ENCODE measurements at places on chromosomes 1 and 21.

GRCh38 chr1:234843946-234844345, 234.0 kb upstream of the IRF2BP2 start:
- peak; percentile 35 for DNase-seq

- DNase-seq = peak; percentile 71
Observed at GRCh38 chr1:246161626-246162025, 345.5 kb downstream of the SMYD3 start.

- DNase-seq = no peak
Observed at GRCh38 chr1:171218661-171219060, 29.6 kb upstream of the FMO1 start.

DNA sequence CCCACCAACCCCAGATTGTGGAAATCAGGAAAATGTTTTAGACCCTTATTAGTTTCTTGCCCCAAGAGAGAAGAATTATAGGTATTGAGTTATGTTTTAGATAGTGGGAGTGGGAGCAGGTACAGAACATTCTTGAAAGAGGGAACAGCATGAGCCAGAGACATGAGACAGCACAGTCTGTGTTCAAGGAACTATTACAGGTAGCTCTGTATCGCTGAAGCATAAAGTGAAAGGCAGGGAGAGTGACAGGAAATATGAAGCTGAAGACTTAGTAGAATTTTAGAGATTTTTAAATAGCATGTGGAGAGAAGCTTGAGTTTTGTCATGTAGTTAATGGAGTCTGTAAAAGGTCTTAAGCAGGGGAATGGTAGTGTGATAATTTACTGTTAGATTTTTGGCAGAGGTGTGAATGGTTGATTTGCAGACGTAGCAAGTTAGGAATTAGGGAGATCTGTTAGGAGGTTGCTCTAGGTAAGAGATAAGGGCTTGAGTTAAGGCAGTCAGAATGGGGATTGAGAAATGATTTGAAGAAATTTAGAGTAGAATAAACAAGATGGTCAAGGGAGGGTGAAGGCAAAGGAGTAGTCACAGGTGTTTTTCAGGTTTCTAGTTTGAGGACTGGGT, 11.6 kb downstream of the SUCO start:
- no peak for DNase-seq

- no peak for DNase-seq
Observed at GRCh38 chr1:52867087-52867863, 24.7 kb downstream of the ZYG11A start.

- peak; percentile 54 for DNase-seq
Observed at GRCh38 chr1:39955547-39956539, 898 bp downstream of the MFSD2A start.

GRCh38 chr21:32494934-32495709, 82.6 kb downstream of the EVA1C start:
- peak; percentile 54 for DNase-seq

- peak; percentile 92 for DNase-seq
Observed at GRCh38 chr1:59393211-59394180, 96.6 kb downstream of the FGGY start.

- no peak for DNase-seq
Observed at GRCh38 chr1:201241736-201242135, 41.6 kb upstream of the PKP1 start.

GRCh38 chr1:35210321-35211119, 17.6 kb upstream of the SFPQ start:
- no peak for DNase-seq

DNA sequence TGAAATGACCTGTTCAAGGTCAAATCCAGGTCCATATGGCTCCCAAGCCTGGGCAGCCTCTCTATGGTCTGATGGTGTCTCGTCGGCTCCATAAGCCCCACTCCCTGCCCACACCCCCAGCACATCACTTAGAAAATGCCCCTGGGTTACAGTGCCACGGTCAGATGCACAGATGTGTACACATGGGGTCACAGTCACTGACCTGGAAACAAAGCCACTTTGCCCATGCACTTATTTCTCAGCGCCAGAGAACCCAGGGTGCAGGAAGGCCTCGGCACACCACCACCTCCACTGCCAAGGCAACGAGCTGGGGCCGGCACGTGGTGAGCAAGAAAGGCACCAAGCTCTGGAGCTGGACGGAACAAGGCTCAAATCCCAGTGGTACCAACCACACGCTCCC, 24.7 kb downstream of the IFFO2 start:
- no peak for DNase-seq

- DNase-seq = no peak
Observed at GRCh38 chr1:240109920-240110636, 18.4 kb downstream of the FMN2 start.

- peak; percentile 20 for DNase-seq
Observed at GRCh38 chr1:179785031-179785431, 41.9 kb downstream of the FAM163A start.

- DNase-seq = no peak
Observed at GRCh38 chr1:44265656-44266358, 52.5 kb downstream of the DMAP1 start.

DNA sequence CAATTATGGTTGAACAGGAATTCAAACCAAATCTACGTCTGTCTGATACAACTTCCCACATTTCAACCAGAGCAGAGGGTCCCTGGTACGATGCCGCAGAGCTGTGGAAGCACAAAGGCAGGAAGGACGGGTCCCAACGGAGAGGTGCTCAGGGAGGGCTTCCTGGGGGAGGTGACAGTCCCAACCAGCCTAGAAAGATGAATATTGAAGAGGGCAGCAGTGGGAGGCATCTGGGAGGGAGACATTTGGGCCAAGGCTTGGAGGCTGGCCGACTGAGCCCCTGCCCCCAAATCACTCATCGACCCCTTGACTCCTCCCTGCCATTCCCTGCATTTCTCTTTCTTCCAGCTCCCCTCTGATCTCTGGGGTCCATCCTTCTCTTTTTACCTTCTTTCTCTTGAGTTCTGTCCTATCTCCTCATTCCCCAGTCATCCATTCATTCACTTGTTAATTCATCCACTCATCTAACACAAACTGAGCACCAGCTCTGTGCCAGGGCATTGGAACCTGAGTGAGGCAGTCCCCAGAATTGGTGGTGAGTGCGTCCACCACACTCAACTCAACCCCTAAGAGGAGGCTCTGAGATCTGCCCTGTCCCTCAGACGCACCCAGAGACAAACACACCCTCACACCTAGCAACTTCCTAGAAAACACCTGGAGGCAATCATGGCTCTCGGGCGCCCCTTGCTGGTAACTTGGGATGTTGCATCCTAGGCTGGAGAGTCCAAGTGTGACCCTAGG, 13.2 kb upstream of the CELA3B start:
- DNase-seq = peak; percentile 58

DNA sequence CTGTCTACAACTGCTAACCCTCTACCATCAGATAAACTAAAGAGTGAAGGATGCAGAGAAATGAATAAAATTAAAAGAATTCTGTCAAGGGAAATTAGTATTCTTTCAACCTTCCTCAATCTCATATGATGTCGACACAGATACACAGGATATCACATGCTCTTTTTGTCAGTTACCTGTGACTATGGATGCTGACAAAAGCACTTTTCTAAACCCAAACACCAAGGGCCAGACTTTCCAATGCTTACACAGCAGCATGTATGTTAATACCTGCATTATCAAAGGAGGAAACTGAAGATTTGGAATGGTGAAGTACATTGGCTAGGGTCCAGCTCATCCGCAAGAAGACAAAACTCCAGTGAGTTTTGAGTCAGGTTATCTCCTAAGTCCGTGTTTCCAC, 294.0 kb downstream of the SMYD3 start:
- DNase-seq = no peak

GRCh38 chr1:71706029-71706671, 576.2 kb downstream of the NEGR1 start:
- peak; percentile 17 for DNase-seq

GRCh38 chr1:111147948-111148347, 7.9 kb downstream of the CEPT1 start:
- DNase-seq = no peak

- no peak for DNase-seq
Observed at GRCh38 chr21:30129246-30129645, 37.4 kb downstream of the CLDN17 start.

DNA sequence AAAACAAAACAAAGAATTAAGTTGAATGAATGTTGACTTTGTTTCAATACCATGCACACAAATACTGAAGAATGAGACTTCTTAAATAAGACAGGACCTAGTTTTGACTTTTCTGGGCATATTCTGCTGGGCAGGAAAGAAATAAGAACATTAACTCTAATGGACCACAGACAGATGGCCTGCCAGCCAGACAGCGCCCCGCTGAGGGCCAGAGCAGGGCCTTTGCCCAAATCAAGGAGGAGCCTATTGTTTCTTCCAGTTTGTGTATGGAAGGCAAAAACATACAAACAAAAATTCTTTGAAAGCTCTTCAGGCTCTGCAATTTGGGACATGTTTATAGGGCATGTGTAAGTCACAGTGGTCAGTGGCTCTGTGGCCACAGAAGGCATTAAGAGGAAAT, 44.4 kb upstream of the KIF26B start:
- no peak for DNase-seq

DNA sequence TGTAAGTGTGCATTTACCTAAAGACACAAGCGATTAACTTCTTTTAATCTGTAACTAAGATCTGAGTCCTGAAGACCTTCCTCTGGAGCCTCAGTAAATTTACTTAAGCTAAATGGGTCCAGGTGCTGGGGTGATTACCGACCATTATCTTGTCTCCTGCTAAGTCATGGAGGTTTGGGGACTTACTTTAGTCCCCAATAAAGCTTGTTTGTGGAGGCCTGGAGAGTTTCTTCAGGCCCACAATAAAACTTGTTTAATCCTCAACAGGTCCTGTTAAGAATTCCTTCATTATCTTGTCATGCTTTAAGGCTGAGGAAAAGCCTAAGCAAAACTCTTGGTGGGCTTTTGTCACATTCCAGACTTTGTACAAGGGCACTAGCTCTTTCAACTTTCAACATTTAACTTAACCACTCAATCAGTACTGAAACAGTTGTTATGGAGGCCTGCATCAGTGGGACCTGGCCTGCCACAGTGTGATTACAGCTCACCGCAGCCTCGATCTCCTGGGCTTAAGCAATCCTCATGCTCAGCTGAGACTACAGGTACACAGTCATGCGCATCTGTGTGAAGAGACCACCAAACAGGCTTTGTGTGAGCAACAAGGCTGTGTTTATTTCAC, 84.0 kb downstream of the FMO4 start:
- no peak for DNase-seq

GRCh38 chr1:60875138-60875537, 207.2 kb upstream of the NFIA start:
- peak; percentile 11 for DNase-seq

DNA sequence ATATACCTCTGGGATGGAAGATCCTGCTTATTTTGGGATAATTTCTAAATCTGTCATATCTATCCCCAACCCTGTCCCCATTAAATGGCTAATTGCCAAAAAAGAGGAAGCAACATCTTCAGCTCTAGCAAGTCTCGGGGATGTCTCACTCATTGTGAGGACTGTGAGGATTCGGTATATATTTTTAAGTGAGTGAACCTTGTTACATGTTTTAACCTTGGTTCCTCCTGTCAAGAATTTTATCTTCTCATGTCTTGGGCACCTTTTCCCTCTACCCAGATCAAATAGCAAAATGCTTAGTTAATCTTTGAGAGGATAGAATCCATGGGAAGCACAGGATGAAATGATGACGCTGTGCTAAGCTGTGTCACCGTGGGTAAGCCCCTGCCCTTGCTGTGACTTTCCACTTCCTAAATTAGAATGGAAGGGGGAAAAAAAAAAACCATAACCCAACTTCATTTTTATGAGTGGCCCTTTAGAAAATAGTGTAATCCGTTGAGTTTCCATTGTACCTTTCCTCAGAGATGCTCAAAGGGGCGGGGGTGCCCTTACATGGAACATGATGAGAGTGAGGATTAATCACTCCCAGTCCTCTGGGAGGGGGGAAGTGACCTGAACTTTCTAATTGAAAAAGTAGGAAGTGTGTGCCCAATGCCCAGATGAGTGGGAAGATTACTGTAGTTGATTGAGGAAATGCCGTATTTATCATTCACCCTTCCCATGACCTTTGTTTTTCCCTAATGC, 7.6 kb downstream of the ATP1A1 start:
- no peak for DNase-seq

GRCh38 chr1:228034954-228035837, 28.4 kb downstream of the WNT3A start:
- DNase-seq = no peak

DNA sequence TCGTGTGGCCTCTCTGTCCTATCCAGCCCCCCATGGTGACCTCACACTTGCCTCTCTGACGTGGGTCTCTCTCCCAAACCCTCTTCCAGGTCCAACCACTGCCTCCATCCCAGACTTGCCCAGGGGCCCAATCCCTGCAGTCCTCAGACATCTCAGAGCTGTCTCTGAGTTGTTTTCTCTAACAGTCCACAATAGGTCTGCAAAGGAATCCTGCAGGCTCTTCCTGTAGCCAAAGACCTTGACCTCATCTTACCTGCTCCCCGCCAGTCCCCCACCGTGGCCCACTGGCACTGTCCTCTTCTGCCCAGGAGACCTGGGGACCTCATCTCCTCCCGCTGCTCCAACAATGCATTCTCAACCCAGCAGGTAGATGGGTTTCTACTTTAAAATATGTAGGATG, 10.0 kb downstream of the RNF187 start:
- no peak for DNase-seq

DNA sequence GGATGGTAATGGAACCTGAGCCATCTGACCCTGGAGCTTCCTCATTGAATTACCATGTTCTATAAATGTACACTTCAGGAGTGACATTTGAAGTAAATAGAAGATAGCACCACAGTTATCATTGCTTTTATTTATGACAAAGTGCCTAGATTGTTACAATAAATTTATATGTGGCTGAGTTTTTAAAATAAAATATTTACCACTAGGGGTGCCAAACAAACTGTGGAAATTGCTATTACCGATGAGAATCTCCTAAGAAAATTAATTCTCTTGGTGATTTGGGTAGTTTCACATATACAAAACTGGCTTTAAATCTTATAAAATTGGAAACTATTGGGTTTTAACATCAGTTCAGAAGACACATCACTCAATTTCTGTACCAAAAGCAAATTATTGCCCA, 1.4 kb upstream of the TNR start:
- no peak for DNase-seq

DNA sequence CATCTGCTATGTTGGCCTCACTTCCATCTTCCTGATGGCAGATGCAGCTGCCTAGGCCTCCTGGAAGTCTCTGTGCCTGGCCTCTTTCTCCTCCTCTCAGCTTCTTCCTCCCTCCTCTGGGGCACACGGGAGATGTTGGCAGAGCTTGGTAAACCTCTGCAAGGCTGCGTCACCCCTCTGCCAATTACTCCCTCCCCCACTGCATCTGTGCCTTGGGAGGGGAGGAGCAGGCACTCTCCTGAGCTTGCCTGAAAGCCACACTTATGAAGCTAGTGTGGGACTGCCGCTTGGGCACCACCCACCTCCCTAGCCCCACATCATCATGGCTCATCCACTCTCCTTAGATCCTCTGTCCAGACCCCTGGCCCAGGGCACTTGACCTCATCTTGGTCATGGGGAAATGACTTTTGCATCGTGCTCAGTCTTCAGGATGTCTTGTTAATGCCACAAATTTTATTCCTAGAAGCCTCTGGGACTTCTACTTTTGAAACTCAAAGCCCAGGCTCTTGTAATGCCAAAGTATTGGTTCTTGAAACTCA, 7.3 kb upstream of the TMEM51 start:
- no peak for DNase-seq

All from fibroblast of skin of right quadriceps (primary cell).